ENCODE measurements at places on chromosomes 13 and 19.

DNA sequence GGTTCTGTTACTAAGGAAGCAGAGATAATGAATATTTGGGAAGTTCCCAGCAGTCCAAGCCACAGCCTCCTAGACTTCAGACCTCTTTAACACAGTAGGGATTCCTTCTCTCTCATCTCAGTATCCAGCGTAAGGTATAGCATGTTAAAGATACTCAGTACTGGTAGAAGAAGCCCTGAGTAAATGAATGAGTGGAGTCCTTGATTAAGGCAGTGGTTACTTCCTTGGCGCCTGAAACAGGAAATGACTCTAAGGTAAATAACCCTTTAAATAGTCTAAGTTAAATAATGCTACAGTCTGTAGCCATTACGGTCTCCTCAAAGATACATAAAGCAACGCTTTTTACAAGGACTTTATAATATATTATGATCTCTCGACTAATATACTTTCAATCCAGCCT, 650.8 kb upstream of the MIR17HG start:
- no peak for DNase-seq

DNA sequence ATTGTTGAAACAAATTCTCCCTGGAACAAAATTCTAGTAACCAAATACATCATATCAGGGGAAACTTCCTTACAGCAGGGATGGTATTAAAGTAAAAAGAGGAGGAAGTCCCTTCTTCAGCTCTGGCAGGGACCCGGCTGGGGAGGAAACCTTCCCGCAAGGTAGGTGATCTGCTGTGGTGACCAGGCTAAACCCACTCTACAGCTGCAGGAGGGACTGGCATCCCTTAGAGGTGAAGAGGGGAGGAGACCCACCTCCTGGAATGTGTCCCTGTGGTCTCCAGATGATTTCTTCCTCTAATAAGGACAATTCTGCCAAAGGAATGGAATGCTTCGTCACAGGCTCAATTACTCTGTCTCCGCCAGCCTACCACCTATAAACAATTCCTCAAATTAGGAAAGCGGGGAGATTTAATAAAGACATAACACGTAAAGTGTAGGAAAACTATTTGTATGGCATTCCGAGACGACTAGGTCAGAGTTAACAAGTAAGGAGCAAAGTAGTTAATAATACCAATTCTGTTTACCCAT, 637 bp upstream of the PDS5B start:
- no peak for DNase-seq

DNA sequence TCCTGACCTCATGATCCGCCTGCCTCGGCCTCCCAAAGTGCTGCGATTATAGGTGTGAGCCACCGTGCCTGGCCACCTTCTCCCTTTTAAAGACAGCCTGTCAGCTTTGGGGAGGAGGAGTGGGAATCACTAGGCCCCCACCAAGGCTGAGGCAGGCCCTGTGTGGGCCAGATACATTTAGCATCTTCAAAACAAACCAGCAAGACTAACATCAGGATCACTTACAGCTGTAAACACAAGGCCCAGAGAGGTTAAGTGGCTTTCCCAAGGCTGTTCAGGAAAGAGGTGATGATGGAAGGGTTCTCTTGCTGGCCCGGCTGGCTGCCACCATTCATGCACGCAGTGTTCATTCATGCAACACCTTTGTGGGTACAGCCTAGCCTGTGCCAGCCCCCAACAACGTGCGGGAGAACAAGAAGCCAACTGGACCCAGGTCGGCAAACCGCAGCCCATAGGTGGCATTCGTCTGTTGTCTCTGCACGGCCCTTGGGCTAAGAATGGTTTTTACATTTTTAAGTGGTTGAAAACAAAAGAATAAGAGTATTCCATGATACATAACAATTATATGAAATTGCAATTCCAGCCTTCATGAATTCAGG, 23.0 kb downstream of the IER2 start:
- DNase-seq = no peak

GRCh38 chr19:10812902-10813404, 23.1 kb downstream of the TMED1 start:
- DNase-seq = peak; percentile 19

GRCh38 chr19:34734537-34735103, 577 bp downstream of the ZNF181 start:
- no peak for DNase-seq

DNA sequence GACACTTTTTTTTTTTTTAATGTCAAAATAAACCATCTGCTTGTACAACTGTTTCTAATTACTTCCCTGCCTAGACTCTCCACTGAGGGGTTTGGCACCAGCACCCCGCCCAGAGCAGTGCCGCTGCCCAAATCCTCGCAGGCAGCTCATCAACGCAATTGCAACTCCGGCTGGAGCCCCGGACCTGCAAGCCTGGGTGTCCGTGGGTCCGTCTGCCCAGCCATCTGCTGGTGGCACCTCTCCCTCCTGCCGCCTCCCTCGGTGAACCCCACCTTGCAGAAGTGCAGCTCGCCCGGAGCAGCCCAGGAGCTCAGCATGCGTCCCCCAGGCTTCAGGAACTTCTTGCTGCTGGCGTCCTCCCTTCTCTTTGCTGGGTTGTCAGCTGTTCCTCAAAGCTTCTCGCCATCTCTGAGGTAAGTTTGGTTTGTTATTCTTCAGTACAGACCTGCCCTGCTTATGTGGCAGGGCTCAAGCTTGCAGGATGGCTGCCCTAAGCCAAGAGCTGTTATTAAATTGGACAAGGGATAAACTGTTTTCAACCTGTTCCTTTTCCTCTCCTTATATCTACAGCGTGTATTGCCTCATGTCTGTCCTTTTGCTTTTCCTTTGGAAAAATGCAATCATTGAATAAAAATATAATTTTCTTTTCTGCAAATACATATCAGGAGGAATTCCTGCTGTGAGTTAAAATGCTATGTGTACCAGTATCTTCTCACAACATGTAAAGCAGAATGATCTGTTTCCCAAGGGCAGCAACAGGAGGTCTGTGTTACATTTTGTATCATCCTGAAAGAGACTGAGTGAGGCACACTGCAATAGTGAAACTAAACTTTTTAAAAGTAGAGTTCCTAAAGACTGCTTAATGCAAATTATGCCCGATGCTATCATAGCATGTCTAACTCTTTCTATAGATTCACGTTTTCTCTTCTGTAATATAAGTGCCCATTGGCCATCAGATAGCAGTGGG, at the start of gene ITGBL1:
ITGBL1 (plus strand) TSS at position 157 of the 967 bp plus-strand sequence; CDS start at position 316, 159 bp downstream.
- no peak for DNase-seq

- no peak for DNase-seq
Observed at GRCh38 chr13:112172641-112173251, 105.8 kb downstream of the SOX1 start.

DNA sequence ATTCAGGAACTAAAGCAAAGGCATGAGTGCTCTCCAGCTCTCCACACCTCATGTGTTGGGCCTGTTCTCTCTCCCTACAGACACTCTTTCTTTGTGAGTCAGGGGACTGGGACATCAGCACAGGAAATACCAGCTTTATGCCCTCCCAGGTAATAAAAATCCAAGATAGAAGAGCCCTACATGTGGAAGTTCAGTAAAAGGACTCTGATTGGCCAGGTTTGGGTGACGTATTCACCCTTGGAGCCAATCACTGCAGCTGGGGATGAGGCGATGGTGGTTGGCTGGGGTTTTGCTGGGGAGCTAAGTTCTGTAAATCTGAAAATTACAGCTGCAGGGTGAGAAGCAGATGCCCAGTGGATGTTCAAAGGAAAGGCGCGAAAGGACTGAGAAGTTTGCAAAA, 32.5 kb downstream of the CCDC70 start:
- no peak for DNase-seq

DNA sequence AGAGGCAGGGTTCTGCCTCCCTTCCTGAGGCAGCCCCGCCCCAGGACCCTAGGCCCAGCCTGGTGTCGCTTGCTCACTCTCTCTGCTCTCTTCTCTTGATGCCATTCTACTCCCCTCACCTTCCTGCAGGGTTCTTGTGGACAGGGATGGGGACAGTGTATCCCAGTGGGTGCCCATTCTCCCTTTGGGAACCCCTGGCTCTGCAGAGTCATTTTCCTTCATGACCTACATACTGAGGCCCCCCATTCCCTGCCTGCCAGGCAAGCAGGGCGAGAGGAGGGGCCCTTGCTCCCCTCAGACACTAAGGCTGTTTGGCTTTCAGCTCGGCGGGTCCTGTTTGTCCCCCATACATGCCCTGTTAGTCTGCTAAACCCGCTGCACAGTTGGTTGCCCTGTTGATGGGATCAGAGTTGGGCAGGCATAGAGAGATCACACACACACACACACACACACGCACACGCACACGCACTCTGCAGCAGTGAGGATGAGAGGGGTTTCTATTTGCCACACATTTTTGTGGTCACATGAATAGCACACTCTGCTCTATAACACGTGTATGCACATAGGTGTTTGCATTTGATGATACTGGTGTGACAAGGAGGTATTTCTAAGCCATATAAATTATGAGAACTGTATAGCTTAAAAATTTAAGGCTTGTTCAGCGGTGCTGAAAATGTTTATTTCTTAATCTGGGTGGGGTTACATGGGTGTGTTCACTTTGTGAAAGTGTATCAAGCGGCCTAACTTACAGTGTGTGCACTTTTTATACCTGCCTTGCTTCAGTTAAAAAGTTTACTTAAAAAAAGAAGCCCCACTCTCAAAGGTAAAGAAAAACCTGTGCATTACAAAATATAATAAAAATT, 20.3 kb downstream of the NFIX start:
- no peak for DNase-seq

GRCh38 chr13:38180670-38181069, 169.0 kb upstream of the UFM1 start:
- DNase-seq = no peak

DNA sequence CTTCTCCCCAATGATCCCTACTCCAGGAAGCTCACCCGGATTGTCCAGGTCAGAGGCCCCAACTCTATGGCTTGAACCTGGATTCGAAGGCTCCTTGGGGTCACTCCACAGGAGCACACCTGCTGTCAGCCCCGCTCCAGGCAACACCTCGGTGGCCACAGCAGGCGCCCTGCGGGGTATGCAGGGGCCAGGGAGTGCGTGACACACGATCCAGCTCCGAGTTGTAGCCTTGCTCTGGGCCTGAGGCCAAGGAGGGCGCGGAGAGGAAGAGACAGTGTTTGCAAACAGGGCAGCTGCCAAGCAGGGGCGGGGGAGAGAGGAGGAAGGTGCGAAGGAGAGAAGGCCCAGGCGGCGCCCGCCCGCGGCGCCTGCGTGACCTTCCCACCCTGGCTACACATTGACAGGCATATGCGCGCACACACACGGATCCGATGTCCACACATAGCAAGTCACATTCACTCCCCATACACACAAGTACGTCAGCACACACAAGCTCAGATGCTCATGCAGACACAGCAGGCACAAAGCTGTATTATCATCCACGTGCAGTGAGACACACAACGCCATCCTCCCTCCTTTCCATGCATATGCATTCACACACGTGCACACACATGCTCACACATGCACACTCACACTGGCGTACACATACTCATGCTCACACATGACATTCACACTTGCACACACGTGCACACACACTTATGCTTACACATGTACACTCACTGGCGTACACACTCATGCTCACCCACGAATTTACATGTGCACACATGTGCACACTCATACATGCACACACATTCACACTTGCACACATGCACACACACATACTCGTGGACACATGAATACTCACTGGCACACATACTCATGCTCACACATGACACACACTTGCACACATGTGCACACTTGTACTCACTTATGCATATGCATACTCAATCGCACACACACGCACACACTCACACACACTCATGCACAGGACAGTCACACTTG, 10.4 kb downstream of the SBK2 start:
- no peak for DNase-seq

- DNase-seq = no peak
Observed at GRCh38 chr13:30787738-30788525, 52.6 kb downstream of the ALOX5AP start.
